ENCODE measurements at places on chromosomes 4 and X. TPM values are rescaled to one million over a fixed set of nuclear protein-coding genes. Genes with fewer than 3 reads are reported as not detected.

DNA sequence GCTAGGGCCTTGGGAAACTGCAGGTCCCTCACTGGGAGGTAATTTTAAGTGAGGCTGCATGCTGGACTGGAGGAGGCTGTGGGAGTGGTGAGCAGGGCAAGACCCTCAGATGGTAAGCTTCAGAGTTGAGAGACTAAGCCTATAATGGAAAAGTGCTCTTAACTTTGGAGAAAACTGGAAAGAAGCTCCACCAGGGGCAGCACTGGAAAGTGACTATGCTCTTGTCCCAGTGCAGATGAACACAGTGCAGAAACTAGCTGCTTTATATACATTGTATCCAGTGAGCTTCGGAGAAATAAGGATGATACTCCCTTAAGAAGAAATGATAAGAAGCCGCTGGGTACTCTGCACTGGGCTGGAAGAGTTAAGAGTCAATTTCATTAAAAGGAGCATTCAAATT lies 3.2 kb upstream of the MAGEB2 start:
- H3K27ac ChIP-seq: no peak overlapping the region
- H3K36me3 ChIP-seq: no peaks in the 10 kb centered on the region
- H3K27me3 ChIP-seq: no peaks in the 10 kb centered on the region
- H3K4me1 ChIP-seq: no peaks in the 10 kb centered on the region

DNA sequence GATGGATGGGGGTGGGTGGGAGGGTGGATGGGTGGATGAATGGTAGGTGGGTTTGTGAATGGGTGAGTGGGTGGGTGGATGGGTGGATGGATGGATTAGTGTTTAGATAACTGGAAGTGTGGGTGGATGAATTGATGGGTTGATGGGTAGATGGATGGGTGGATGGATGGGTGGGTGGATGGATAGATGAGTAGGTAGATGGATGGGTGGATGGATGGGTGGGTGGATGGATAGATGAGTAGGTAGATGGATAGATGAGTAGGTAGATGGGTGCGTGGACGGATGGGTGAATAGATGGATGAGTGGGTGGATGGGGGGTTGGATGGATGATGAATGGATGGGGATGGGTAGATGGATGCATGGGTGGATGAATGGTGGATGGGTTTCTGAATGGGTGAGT lies 20.3 kb upstream of the ASMTL start:
- H3K36me3 ChIP-seq: no peaks in the 10 kb centered on the region
- no peaks in the 10 kb centered on the region for H3K27me3 ChIP-seq
- H3K27ac ChIP-seq: no peak overlapping the region

GRID2 gene
- not detected for total RNA-seq

TCEAL9 gene
- total RNA-seq: 11.7 TPM

DNA sequence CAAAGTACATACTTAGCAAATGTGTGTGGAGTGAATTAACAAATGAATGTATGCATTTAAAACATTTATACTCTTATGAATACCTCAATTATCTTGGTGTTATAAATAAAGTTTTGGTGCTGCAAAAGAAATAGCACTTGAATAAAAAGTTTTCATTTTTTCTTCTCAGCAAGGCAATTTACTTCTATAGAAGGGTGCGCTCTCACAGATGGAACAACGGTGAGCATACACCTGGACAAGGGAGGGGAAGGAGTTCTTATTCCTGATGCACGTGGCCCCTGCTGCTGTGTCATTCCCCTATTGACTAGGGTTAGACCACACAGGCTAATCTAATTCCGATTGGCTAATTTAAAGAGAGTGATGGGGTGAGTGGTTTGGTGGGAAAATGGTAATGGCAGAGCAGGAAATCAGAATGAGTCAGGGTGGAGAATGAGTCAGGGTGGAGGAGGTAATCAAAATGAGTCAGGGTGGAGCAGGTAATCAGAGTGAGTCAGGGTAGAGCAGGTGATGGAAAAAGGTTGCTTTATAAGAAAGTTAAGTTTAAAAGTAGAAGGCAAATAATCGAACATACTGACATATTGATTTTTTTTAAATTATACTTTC lies 28.2 kb upstream of the PGK1 start:
- DNase-seq: no peak
- no peak overlapping the region for H3K4me3 ChIP-seq
- no peaks in the 10 kb centered on the region for H3K4me1 ChIP-seq
- H3K27ac ChIP-seq: no peak overlapping the region
- H3K36me3 ChIP-seq: no peaks in the 10 kb centered on the region
- H3K27me3 ChIP-seq: no peaks in the 10 kb centered on the region

GABRQ gene
- not detected for total RNA-seq

DNA sequence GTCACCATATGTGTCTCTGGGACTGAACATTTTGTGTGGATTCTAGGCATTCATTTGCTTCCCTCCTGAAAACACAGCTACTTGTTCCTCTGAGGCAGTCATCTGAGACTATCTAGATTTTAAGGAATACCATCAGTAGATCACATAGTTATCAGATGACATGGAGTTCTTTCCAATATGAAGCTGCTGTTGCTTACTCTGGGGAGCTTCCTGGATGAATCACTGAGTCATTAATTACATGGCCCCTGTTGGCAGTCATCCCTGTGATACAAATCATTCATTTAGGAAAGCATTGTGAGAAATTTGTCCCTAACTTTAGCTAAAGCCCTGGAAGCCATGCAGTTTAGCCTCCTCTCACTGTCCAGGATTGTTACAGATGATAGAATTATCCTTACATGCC lies 98.2 kb upstream of the ARSJ start:
- H3K27ac ChIP-seq: no peak overlapping the region
- DNase-seq: no peak
- no peaks in the 10 kb centered on the region for H3K36me3 ChIP-seq
- no peaks in the 10 kb centered on the region for H3K4me1 ChIP-seq

DNA sequence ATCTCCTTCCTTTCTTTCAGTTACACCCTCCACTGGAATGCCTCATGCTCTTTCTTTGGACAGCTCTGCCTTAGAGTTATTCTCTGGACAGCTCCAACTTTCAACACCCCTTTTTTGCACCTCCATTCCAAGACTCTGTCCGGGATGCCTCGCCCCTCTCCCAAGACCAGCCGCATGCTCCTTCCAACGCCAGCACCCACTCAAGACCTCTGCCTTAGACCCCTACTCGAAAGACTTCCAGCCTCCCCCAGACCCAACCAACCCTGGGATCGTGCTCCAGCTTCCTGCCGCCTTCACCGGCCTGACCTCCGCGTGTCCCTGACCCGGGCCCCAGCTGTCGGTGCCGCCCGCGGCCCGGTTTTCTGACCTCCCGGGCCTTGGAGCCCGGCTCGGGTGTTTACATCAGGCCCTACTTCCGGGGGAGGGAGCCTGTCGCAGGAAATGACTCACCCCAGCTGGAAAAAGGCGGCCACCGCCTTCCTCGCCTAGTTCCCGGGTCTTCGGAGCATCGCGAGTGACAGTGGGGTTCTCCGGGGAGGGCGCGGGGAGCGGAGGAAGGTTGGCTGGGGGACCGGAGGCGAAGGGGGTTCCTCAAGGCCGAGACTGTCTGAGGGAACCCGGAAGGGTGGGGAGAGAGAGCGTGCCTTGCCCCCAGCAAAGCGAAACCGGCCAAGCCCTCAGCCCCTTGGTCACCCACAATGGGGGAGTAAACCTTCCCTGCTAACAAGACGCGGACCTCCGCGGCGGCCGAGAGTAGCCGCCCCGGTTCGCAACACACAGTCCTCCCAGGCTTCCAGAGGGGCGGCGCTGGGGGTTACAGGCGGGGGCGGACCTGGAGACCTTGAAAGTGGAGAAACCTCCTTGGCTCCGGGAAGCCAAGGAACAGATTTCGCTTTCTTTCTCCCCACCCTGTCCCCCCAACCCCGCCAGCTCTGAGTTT lies at the start of gene WDR45:
TSS of gene WDR45 (minus strand) at position 399 of the 940 bp plus-strand sequence. CDS start 1,792 bp downstream, outside the sequence.
- peak within 1 kb of the TSS; percentile 96 for H3K27ac ChIP-seq
- H3K27me3 ChIP-seq: no peaks in the 10 kb centered on the region
- H3K36me3 ChIP-seq: no peaks in the 10 kb centered on the region
- H3K4me3 ChIP-seq: peak within 1 kb of the TSS; percentile 70

DNA sequence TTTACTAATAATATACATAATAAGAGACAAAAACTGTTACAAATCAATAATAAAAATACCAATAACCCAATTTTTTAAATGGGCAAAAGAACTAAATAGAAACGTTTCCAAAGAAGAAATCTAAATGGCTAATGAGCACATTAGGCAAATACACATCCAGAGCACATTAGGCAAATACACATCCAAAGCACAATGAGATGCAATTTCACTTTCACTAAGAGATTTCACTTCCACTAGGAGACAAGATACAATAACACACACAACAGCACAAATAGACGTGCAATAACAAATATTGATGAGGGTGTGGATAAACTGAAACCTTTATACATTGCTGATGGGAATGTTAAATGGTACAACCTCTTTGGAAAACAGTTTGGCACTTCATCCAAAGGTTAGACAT lies 250.7 kb downstream of the ARAP2 start:
- no peak overlapping the region for H3K4me3 ChIP-seq
- no peaks in the 10 kb centered on the region for H3K4me1 ChIP-seq
- DNase-seq: no peak
- H3K27me3 ChIP-seq: no peaks in the 10 kb centered on the region
- H3K27ac ChIP-seq: no peak overlapping the region

DNA sequence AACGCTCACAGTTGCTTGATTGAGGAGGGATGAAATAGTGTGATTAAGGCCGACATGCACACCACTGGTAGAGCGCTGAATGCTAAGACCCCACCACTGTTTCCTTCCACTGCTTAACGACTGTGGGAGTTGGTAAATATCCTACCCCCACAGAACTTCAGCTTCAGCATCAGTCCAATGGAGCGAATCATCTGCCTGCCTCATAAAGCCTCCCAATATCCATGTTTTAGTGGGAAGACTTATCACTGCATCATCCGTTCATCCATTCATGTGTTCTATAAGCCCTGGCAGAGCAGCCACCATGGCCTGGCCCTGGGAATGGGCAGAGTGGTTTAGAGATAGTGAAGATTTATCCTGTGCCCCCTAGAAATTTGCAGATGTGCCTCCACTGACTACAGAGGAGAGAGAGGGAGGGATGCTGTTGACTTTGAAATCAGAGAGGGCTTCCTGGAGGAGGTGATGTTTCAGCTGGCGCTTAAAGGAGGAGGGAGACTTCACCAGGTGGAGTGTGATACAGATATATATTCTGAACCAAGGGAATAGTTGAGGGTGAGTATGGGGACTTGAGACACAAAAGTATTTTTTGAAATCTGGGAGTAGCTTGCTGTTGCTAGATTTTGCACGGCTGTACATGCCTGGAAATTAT lies 71.9 kb upstream of the STX18 start:
- H3K4me1 ChIP-seq: no peaks in the 10 kb centered on the region
- no peak overlapping the region for H3K27ac ChIP-seq
- H3K36me3 ChIP-seq: no peaks in the 10 kb centered on the region
- H3K4me3 ChIP-seq: no peak overlapping the region
- no peaks in the 10 kb centered on the region for H3K27me3 ChIP-seq
- no peak for DNase-seq

IBSP gene
- not detected for total RNA-seq

All from Peyer's patch (tissue), 4 donors.